MG63 (cell line): ENCODE measurements at places on chromosomes 13 and 19. TPM values are rescaled to one million over a fixed set of nuclear protein-coding genes. Genes with fewer than 3 reads are reported as not detected.

The ATP4B gene
- not detected in 2 replicates for total RNA-seq

The SLC25A42 gene
- total RNA-seq, result 2.0 and 10.0 TPM in 2 replicates

The RGL3 gene
- 0.10 TPM in 1 of 2 replicates, not detected in the other for total RNA-seq

The ZNF8 gene
- total RNA-seq, result 1.5 and 3.0 TPM in 2 replicates

The FLT1 gene
- 0.15 and 0.66 TPM in 2 replicates for total RNA-seq

The SGCG gene
- 15.4 and 20.2 TPM in 2 replicates for total RNA-seq

The RFX2 gene
- total RNA-seq, result 3.8 and 11.8 TPM in 2 replicates

The CNMD gene
- not detected in 2 replicates for total RNA-seq

The PRSS57 gene
- not detected in 2 replicates for total RNA-seq

The LSM14A gene
- 54.8 and 70.6 TPM in 2 replicates for total RNA-seq

The TMEM255B gene
- 1.4 TPM in 1 of 2 replicates, not detected in the other for total RNA-seq

The CYP2A7 gene
- not detected in 2 replicates for total RNA-seq

The KLK6 gene
- total RNA-seq, result 4.8 and 8.5 TPM in 2 replicates

The IER2 gene
- 39.0 and 80.1 TPM in 2 replicates for total RNA-seq

The SELENOV gene
- total RNA-seq, result not detected in 2 replicates

The CD37 gene
- total RNA-seq, result not detected in 2 replicates

The EPSTI1 gene
- total RNA-seq, result 2.9 and 5.7 TPM in 2 replicates

The FFAR3 gene
- not detected in 2 replicates for total RNA-seq

The PODNL1 gene
- total RNA-seq, result not detected in 2 replicates

The CGB8 gene
- total RNA-seq, result not detected in 2 replicates

The RNF6 gene
- 24.8 and 28.0 TPM in 2 replicates for total RNA-seq

The STK11 gene
- total RNA-seq, result 43.2 and 51.5 TPM in 2 replicates

The C5AR1 gene
- not detected in 2 replicates for total RNA-seq

The KLK4 gene
- total RNA-seq, result not detected in 2 replicates

The USP12 gene
- 15.1 and 23.8 TPM in 2 replicates for total RNA-seq

The FKBP8 gene
- 291 and 381 TPM in 2 replicates for total RNA-seq

The ZNF414 gene
- total RNA-seq, result 0.86 and 2.0 TPM in 2 replicates

The CRB3 gene
- total RNA-seq, result not detected in 2 replicates

The IL17D gene
- total RNA-seq, result 2.2 and 3.4 TPM in 2 replicates

The OSCAR gene
- total RNA-seq, result not detected in 2 replicates

The SSC5D gene
- 1.4 TPM in 1 of 2 replicates, not detected in the other for total RNA-seq

The FIZ1 gene
- 2.9 and 4.0 TPM in 2 replicates for total RNA-seq

The ZNF100 gene
- total RNA-seq, result 0.86 and 0.89 TPM in 2 replicates

The C19orf47 gene
- total RNA-seq, result 27.0 and 37.3 TPM in 2 replicates

The ZNF583 gene
- 4.7 and 9.6 TPM in 2 replicates for total RNA-seq

The U2AF1L4 gene
- 16.3 and 19.8 TPM in 2 replicates for total RNA-seq
